ENCODE measurements at places on chromosomes 13 and 19. TPM values are rescaled to one million over a fixed set of nuclear protein-coding genes. Genes with fewer than 3 reads are reported as not detected.

GRCh38 chr13:28582892-28583240 is 76.1 kb upstream of the POMP start:
- DNase-seq, result no peak

The ATXN8OS gene
- total RNA-seq, result not detected

GRCh38 chr13:72536714-72537394 is 190.6 kb downstream of the MZT1 start:
- DNase-seq, result no peak

GRCh38 chr13:42048342-42048683 is at the start of gene DGKH:
DGKH (plus strand) TSS chr13:42048648; CDS start chr13:42048774, 126 bp downstream.
- DNase-seq, result peak; percentile 49

DNA sequence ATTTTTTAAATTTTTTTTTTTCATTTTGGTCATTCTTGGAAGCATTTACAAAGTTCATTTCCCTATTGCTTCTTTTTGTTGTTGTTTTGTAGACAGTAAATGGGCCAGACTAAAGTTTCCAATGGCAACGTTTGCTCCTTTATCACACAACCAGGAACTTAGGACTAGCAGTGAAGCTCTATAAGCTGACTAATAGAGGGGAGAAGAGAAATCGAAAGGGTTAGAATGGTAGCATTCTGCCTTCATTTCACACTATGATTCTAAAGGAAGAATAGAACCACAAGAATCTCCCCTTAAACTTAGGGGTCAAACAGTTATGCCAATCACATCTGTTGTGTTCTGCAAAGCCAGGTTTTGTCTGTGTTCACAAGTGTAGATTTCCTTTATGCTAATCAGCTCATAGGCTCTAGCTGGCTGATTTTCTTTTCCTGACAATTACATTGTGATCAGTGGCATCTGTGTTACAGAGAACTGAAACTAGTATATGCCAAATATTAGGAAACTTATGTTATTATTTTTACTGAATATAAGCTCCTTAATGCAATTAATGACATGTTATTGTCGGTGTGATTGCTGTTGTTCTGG is 467.3 kb downstream of the DACH1 start:
- no peak for DNase-seq

Measured in B cell (primary cell).